ENCODE measurements at places on chromosomes 4 and X. TPM values are rescaled to one million over a fixed set of nuclear protein-coding genes. Genes with fewer than 3 reads are reported as not detected.

GABRE gene
- 11.7 TPM for total RNA-seq

ZNF280C gene
- total RNA-seq: 1.9 TPM

NKX1-1 gene
- not detected for total RNA-seq

DCAF4L1 gene
- not detected for total RNA-seq

GCNA gene
- total RNA-seq: 0.88 TPM

SLC6A14 gene
- total RNA-seq: 0.59 TPM

UPF3B gene
- total RNA-seq: 2.7 TPM

MAGEC1 gene
- not detected for total RNA-seq

TLR3 gene
- 8.0 TPM for total RNA-seq

GRCh38 chrX:120365320-120365719 is 3.4 kb downstream of the ATP1B4 start:
- H3K27ac ChIP-seq: no peak overlapping the region
- H3K36me3 ChIP-seq: no peaks in the 10 kb centered on the region
- no peak overlapping the region for H3K4me3 ChIP-seq
- peak; percentile 82 for DNase-seq
- no peaks in the 10 kb centered on the region for H3K27me3 ChIP-seq
- H3K4me1 ChIP-seq: no peaks in the 10 kb centered on the region

DNA sequence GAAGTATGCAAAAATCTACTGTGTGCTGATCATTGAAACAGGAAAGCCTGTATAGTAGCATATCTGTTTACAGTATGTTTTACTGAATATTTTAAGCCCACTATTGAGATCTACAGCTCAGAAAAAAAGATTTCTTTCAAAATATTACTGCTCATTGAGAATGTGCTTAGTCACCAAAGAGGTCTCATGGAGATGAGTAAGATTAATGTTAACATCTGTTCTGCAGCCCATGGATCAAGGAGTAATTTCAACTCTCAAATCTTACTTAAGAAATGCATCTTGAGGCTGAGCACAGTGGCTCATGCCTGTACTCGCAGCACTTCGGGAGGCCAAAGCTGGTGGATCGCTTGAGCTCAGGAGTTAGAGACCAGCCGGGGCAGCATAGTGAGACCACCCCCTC is 3.3 kb downstream of the RNF4 start:
- H3K4me3 ChIP-seq: no peak overlapping the region
- no peak overlapping the region for H3K27ac ChIP-seq
- H3K36me3 ChIP-seq: no peaks in the 10 kb centered on the region
- no peak for DNase-seq

DNA sequence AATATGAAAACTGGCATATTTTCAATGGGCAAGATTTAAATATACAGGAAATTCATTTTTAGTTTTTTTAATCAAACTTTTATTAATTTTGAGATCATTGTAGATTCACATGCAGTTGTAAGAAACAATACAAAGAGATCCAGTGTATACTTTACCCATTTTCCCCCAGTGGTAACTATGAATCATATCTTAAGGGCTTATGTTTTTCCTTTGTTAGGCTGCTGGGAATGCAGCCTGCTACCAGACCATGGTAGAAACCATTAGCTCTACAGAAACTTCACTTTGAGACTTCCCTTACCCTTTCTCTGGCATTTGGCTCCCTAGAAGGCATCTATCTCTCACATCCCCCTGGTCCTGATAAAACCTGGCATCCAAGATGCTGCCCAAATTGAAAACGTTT is 147.6 kb upstream of the EOLA2 start:
- H3K27ac ChIP-seq: no peak overlapping the region
- DNase-seq: no peak
- H3K4me3 ChIP-seq: no peak overlapping the region
- H3K36me3 ChIP-seq: no peaks in the 10 kb centered on the region
- H3K4me1 ChIP-seq: no peaks in the 10 kb centered on the region

GRCh38 chrX:10981506-10981905 is 129.6 kb upstream of the HCCS start:
- no peak overlapping the region for H3K27ac ChIP-seq
- no peak overlapping the region for H3K4me3 ChIP-seq
- DNase-seq: no peak
- no peaks in the 10 kb centered on the region for H3K36me3 ChIP-seq
- no peaks in the 10 kb centered on the region for H3K4me1 ChIP-seq
- no peaks in the 10 kb centered on the region for H3K27me3 ChIP-seq

- no peak for DNase-seq
- H3K36me3 ChIP-seq: no peaks in the 10 kb centered on the region
- H3K4me1 ChIP-seq: peaks cover 1% of the 10 kb centered on the region
These were observed 30.2 kb downstream of the BTC start for GRCh38 chr4:74764119-74764518.

- H3K27me3 ChIP-seq: no peaks in the 10 kb centered on the region
- no peaks in the 10 kb centered on the region for H3K4me1 ChIP-seq
- H3K27ac ChIP-seq: no peak overlapping the region
- H3K4me3 ChIP-seq: no peak overlapping the region
- no peak for DNase-seq
These were observed 48.6 kb upstream of the TMEM164 start for GRCh38 chrX:109954333-109954732.

- no peak overlapping the region for H3K27ac ChIP-seq
- no peaks in the 10 kb centered on the region for H3K36me3 ChIP-seq
- no peaks in the 10 kb centered on the region for H3K27me3 ChIP-seq
- DNase-seq: no peak
- no peak overlapping the region for H3K4me3 ChIP-seq
These were observed 33.4 kb downstream of the NELFA start for GRCh38 chr4:1975391-1975801.

DNA sequence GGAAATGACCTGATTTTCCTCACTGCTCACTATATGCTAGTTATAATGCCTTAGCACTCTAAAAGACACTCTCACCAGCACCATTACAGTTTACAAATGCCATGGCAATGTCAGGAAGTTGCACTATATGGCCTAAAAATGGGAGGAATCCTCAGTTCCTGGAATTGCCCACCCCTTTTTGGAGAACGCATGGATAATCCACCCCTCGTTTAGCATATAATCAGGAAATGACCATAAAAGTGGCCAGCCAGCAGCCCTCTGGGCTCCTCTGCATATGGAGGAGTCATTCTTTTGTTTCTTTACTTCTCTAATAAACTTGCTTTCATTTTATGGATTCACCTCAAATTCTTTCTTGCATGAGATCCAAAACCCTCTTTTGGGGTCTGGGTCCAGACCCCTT is 93.0 kb downstream of the UPRT start:
- H3K27ac ChIP-seq: no peak overlapping the region
- DNase-seq: no peak
- no peaks in the 10 kb centered on the region for H3K36me3 ChIP-seq

- no peaks in the 10 kb centered on the region for H3K36me3 ChIP-seq
- no peaks in the 10 kb centered on the region for H3K27me3 ChIP-seq
- no peak overlapping the region for H3K27ac ChIP-seq
- H3K4me1 ChIP-seq: no peaks in the 10 kb centered on the region
These were observed 46.9 kb downstream of the CHST7 start for GRCh38 chrX:46620505-46620904.

- H3K4me1 ChIP-seq: peaks cover 9% of the 10 kb centered on the region
- DNase-seq: no peak
- no peaks in the 10 kb centered on the region for H3K36me3 ChIP-seq
- H3K27me3 ChIP-seq: no peaks in the 10 kb centered on the region
These were observed 6.4 kb upstream of the ZNF674 start for GRCh38 chrX:46551494-46552128.

DNA sequence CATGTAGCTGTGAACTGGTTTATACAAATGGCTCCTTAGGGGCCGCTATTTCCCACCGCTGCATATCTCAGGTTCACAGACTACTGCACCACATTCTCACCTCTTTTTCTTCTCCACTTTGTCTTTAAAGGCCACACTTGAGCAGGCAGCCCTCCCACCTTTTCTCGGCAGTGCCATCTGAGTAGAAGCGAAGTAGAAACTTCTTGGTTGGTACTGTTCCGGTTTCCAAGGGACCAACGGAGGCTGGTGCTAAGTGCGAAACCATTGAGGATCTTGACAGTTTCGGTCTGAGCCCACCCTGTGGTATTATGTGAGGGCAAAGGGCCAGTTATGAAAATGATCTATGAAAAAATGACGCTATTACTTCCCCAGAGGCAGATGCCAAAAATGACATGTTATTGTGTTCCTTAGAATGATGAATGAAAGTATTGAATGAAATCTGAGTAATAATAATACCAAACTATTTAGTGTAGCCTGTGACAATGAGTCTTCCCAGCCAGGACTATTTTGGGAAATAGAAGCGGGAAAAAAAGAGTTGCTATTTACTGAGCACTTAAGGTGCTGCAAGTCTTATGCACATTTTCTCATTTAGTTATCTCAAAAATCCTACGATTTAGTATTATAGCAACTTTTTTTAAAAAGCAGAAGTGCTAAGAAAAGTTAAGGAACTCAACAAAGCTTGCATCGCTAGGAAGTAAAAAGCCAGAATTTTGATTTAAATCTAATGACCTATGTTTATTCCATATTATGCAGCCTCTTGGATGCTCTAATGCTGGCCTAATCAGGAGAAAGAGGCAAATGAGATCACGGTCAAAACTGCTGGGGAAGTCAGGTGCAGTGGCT is 29.6 kb upstream of the CHRNA9 start:
- H3K4me1 ChIP-seq: no peaks in the 10 kb centered on the region
- no peak overlapping the region for H3K27ac ChIP-seq
- no peaks in the 10 kb centered on the region for H3K36me3 ChIP-seq
- H3K4me3 ChIP-seq: no peak overlapping the region
- no peaks in the 10 kb centered on the region for H3K27me3 ChIP-seq
- no peak for DNase-seq

GRCh38 chr4:13933191-13933590 is 305.7 kb upstream of the BOD1L1 start:
- no peaks in the 10 kb centered on the region for H3K27me3 ChIP-seq
- H3K4me3 ChIP-seq: no peak overlapping the region
- no peaks in the 10 kb centered on the region for H3K4me1 ChIP-seq
- no peak overlapping the region for H3K27ac ChIP-seq

DNA sequence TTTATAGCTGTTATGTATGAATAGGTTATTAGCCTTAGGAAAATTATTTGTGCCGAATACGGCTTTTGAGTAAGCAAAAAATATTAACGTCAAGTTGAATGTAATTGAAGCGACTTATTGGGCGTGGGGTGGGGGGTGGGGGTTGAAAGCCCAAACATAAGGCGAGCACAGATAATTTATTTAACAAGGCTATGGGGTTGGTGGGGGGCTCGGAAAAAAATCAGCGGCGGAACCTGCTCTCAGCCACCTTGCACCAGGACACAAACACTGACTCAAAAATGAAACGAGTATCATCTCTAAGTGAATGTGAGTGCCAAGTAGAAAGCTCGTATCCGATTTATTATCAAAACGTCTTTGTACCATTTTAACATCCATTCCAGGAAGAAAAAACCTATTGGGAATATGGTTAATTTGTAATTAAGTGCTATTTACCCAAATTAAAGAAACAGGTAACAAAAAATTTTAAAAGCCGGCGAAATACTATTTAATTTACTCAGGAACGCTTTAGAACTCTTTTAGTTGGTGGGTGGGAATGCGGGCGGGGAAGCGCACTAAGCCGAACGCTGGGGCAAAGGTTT is 902 bp upstream of the LARP1B start:
- H3K36me3 ChIP-seq: no peaks in the 10 kb centered on the region
- no peak for DNase-seq
- peak overlapping the region; percentile 88 for H3K4me3 ChIP-seq
- H3K27ac ChIP-seq: peak overlapping the region; percentile 98

DNA sequence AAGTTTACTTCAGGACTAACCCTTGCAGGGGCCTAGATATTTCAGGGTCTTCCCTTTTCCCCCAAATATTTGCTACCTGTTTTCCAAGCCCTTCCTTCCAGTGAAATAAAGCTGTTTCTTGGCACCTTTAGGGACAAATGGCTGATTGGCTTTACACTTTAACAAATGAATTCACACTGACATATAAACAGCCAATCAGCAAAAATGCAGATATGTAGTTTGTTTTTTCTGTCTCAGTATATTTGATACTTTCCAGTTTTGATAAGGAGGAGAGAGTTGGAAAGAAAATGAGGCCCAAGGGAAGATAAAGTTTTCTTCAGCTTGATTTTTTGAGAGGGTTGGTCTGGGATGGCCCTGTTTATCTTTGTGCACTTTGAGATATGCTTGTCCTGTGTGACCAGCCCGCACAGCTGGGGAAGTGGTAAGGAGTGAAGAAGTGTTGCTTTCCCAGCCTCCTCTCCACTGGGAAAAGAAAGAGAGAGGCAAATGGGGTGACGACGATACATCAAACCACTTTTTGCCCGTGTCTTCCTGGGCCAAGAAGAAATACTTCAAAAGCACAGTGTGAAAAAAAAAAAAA is 67.5 kb downstream of the MGST2 start:
- no peaks in the 10 kb centered on the region for H3K27me3 ChIP-seq
- H3K4me3 ChIP-seq: no peak overlapping the region
- peaks cover 25% of the 10 kb centered on the region for H3K4me1 ChIP-seq
- DNase-seq: no peak
- no peaks in the 10 kb centered on the region for H3K36me3 ChIP-seq
- peak overlapping the region; percentile 0 for H3K27ac ChIP-seq

GRCh38 chr4:174794543-174795094 is 34.4 kb downstream of the GLRA3 start:
- H3K4me1 ChIP-seq: no peaks in the 10 kb centered on the region
- no peak overlapping the region for H3K4me3 ChIP-seq
- no peaks in the 10 kb centered on the region for H3K36me3 ChIP-seq
- DNase-seq: no peak

DNA sequence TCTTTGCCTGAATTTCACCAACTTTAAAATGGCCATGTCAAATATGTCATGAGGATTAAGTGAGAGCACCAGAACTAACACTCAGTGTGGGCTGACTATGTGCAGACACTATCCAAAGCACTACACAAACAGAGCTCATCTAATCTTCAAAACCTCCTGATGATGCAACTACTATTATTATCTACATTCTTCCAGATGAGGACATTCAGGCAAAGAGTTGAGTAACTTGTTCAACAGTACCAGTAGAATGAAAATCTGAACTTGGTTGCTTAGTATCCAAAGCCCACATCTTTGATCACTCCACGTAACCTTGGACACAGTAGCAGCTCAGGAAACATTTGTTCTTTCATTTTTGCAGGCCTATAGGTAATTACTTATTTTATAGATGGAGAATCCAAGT is 90.1 kb downstream of the ATP8A1 start:
- no peak overlapping the region for H3K27ac ChIP-seq
- no peak for DNase-seq
- H3K36me3 ChIP-seq: no peaks in the 10 kb centered on the region
- no peak overlapping the region for H3K4me3 ChIP-seq
- peaks cover 7% of the 10 kb centered on the region for H3K4me1 ChIP-seq

DNA sequence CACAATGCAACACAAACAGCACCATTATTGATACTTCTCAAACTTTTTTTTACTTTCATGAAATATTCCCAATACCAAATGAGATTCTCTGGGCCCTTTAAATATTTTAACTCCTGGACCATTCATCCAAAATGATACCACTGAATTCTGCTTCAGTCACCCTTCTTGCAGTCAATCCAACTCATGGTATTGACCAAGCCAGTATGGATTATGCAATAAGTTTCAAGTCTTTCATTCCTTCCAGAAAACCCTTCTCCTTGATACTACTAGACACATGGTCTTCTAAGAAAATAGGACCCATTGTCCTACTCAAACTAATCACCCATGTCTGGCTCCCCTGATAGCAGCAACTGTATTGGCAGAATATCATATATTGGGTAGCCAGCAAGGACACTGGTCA is 23.0 kb downstream of the ZNF721 start:
- H3K4me3 ChIP-seq: no peak overlapping the region
- H3K4me1 ChIP-seq: peaks cover 5% of the 10 kb centered on the region
- no peaks in the 10 kb centered on the region for H3K27me3 ChIP-seq
- no peak for DNase-seq

- DNase-seq: no peak
- no peaks in the 10 kb centered on the region for H3K27me3 ChIP-seq
- no peak overlapping the region for H3K4me3 ChIP-seq
These were observed 46.5 kb downstream of the CWH43 start for GRCh38 chr4:49032440-49033161.
